ENCODE measurements at places on chromosomes 4 and X.

DNA sequence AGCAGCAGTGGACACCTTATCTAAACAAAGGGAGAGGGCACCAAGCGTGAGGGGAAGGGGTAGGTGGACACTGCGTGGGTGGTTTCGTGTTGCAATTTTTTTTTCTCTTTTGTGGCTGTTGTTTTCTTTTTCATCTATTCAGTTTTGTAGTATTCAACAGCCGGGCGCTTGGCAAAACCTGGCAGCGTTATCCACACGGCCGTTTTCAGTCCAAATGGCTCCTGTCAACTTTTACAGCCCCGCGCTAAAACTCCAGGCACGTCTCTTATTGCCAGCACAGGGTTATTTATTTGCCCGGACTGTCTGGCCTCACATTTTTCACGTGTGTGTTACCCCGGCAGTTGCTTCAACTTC is 192.2 kb downstream of the BCOR start:
- H3K4me3 ChIP-seq: no peak overlapping the region
- no peaks in the 10 kb centered on the region for H3K27me3 ChIP-seq
- H3K4me1 ChIP-seq: peaks cover 19% of the 10 kb centered on the region

DNA sequence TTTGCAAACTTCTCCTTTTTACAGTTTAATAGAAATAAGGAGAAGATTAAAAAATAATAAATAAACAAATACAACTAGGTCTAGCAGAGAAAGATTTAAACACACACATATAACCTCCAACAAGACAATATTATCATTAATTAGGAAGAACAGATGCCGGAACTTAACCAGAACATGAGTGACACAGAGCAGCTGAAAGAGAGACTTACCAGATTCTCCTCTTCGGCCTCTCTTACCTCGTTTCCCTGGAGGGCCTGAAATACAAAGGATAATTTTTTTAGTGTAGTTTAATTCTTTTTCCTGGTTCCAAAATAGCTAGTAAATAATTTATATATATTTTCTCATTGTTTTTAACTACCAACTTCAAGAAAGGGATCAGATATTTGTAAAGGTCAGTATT is 252.5 kb downstream of the COL25A1 start:
- DNase-seq: no peak
- H3K4me1 ChIP-seq: no peaks in the 10 kb centered on the region
- H3K36me3 ChIP-seq: no peaks in the 10 kb centered on the region
- no peaks in the 10 kb centered on the region for H3K27me3 ChIP-seq
- no peak overlapping the region for H3K27ac ChIP-seq
- H3K4me3 ChIP-seq: no peak overlapping the region

DNA sequence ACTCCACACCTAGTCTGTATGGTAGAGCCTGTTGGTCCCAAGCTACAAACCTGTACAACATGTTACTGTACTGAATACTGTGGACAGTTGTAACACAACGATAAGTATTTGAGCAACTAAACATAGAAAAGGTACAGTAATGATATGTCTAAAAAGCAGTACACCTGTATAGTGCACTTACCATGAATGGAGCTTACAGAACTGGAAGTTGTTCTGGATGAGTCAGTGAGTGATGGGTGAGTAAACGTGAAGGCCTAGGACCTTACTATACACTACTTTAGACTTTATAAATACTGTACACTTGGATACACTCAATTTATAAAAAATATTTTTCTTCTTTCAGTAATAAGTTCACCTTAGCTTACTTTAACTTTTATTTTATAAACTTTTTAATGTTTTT is 104.0 kb downstream of the TMA16 start:
- no peak for DNase-seq
- no peaks in the 10 kb centered on the region for H3K36me3 ChIP-seq
- no peaks in the 10 kb centered on the region for H3K4me1 ChIP-seq
- H3K4me3 ChIP-seq: no peak overlapping the region

DNA sequence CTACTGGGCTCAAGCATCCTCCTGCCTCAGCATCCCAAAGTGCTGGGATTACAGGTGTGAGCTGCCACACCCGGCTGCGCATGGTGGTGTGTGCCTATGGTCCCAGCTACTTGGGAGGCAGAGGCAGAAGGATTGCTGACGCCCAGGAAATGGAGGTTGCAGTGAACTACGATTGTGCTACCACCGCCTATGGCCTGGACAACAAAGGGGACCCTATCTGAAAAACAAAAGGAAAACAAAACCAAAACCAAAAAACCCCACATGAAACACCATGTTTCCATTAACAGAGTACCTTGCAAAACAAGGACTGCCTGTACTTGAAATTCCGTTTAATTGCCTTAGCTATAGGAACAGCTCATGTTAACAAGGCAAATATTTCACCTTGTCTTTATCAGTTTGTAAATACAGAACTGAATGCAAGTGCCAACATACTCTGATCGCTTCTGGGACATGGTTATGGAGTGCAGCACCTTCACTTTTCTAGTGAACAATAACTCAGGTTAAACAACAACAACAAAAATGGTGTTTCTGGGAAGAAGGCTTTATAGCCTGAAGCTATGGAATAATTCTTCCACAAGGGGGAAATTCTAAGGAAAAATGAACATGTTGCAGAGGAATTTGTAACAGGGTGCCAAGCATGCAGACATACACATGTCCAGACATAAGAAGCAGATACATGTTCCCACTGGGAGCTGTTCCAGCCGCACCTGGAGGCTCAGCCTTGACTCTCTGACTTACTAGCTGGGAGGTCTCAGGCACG is 73.2 kb upstream of the STS start:
- H3K27ac ChIP-seq: no peak overlapping the region
- DNase-seq: no peak
- no peaks in the 10 kb centered on the region for H3K36me3 ChIP-seq
- no peaks in the 10 kb centered on the region for H3K4me1 ChIP-seq
- no peaks in the 10 kb centered on the region for H3K27me3 ChIP-seq

GRCh38 chr4:113524096-113524495 is 237.4 kb downstream of the CAMK2D start:
- H3K4me3 ChIP-seq: no peak overlapping the region
- H3K27me3 ChIP-seq: no peaks in the 10 kb centered on the region
- DNase-seq: no peak
- no peaks in the 10 kb centered on the region for H3K4me1 ChIP-seq

DNA sequence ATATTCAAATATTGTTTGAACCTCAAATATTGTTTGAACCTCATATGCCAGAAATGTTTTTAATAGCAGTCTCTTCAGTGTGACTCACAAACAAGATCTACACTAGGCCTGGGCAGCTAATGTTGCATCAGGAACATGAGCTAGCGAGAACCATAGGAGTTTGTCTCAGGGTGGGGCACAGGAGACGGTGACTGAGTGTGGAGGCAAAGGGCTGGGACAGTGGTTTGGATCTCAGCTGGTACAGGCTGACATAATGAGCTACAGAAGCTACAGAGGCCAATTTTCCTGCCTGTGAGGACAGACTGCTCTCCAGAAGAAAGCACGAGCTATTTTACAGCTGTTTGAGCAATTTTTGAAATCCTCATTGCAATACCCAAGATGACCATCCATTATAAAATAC is 224.7 kb downstream of the CENPC start:
- H3K36me3 ChIP-seq: no peaks in the 10 kb centered on the region
- H3K4me3 ChIP-seq: no peak overlapping the region
- H3K27me3 ChIP-seq: no peaks in the 10 kb centered on the region

DNA sequence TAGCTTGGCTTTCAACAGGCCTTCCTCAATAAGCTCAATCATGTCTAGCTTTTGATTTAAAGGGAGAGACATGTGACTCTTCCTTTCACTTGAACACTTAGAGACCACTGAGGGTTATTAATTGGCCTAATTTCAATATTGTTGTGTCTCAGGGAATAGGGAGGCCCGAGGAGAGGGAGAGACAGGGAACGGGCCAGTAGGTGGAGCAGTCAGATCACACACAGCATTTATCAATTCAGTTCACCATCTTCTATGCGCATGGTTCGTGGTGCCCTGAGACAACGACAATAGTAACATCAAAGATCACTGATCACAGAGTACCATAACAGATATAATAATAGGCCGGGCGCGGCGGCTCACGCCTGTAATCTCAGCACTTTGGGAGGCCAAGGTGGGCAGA is 17.8 kb downstream of the ZNF81 start:
- no peak for DNase-seq
- H3K36me3 ChIP-seq: peaks cover 4% of the 10 kb centered on the region
- no peaks in the 10 kb centered on the region for H3K27me3 ChIP-seq
- no peak overlapping the region for H3K4me3 ChIP-seq

GRCh38 chr4:10095296-10095991 is 21.2 kb downstream of the WDR1 start:
- DNase-seq: no peak
- H3K36me3 ChIP-seq: peaks cover 100% of the 10 kb centered on the region
- H3K27me3 ChIP-seq: no peaks in the 10 kb centered on the region
- no peaks in the 10 kb centered on the region for H3K4me1 ChIP-seq

GRCh38 chr4:7655511-7656243 is 220.9 kb upstream of the PSAPL1 start:
- H3K36me3 ChIP-seq: no peaks in the 10 kb centered on the region
- H3K4me1 ChIP-seq: no peaks in the 10 kb centered on the region
- no peak overlapping the region for H3K4me3 ChIP-seq
- H3K27ac ChIP-seq: no peak overlapping the region

- no peak for DNase-seq
- H3K4me3 ChIP-seq: no peak overlapping the region
- no peak overlapping the region for H3K27ac ChIP-seq
- H3K4me1 ChIP-seq: no peaks in the 10 kb centered on the region
- H3K36me3 ChIP-seq: no peaks in the 10 kb centered on the region
- H3K27me3 ChIP-seq: no peaks in the 10 kb centered on the region
These were observed 182.7 kb downstream of the KCNIP4 start for GRCh38 chr4:21765810-21766407.

- no peak overlapping the region for H3K4me3 ChIP-seq
- peaks cover 21% of the 10 kb centered on the region for H3K36me3 ChIP-seq
- no peak for DNase-seq
- H3K4me1 ChIP-seq: peaks cover 100% of the 10 kb centered on the region
- H3K27ac ChIP-seq: peak overlapping the region; percentile 98
- no peaks in the 10 kb centered on the region for H3K27me3 ChIP-seq
These were observed 156.3 kb downstream of the CBR4 start for GRCh38 chr4:168853770-168854169.

- no peaks in the 10 kb centered on the region for H3K36me3 ChIP-seq
- no peak overlapping the region for H3K27ac ChIP-seq
- no peaks in the 10 kb centered on the region for H3K27me3 ChIP-seq
- no peak overlapping the region for H3K4me3 ChIP-seq
- DNase-seq: no peak
- no peaks in the 10 kb centered on the region for H3K4me1 ChIP-seq
These were observed 599.7 kb downstream of the ARAP2 start for GRCh38 chr4:35644591-35644990.

DNA sequence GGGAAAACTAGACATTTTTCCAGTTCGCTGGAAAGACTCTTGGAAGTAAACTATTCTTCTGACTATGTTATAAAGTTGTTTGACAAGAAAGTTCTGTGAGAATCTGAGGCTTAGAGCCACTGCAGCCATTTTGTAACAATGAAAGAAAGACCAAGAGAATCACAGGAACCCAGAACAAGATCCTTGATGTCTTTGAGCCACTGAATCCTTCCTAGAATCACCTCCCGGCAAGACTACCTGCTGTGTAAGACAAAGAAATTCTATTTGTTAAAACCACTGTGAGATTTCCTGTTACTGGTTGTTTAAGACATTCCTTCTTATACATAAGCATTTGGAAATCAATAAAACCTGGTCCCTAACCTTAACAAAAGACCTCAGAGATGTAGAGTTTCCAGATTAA is 175.7 kb upstream of the RASGEF1B start:
- H3K27ac ChIP-seq: no peak overlapping the region
- no peaks in the 10 kb centered on the region for H3K36me3 ChIP-seq
- H3K4me3 ChIP-seq: no peak overlapping the region
- H3K4me1 ChIP-seq: no peaks in the 10 kb centered on the region
- DNase-seq: no peak
- no peaks in the 10 kb centered on the region for H3K27me3 ChIP-seq

DNA sequence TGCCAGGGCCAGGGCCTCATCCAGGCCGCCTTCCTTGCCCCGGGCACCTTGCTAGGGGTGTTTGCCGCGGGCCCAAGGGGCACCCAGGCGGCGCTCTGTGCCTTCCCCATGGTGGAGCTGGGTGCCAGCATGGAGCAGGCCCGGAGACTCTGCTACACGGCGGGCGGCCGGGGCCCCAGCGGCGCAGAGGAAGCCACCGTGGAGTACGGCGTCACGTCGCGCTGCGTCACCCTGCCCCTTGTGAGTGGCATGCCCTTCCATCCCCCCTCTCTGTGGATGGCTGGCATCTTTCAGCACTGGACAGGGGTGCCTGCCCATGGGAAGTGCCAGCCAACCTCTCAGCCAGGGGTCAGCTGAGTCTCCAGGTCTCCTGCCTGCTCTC is 3.6 kb downstream of the PLXNB3 start:
- peaks cover 33% of the 10 kb centered on the region for H3K36me3 ChIP-seq
- H3K27me3 ChIP-seq: no peaks in the 10 kb centered on the region
- peaks cover 22% of the 10 kb centered on the region for H3K4me1 ChIP-seq
- no peak for DNase-seq

DNA sequence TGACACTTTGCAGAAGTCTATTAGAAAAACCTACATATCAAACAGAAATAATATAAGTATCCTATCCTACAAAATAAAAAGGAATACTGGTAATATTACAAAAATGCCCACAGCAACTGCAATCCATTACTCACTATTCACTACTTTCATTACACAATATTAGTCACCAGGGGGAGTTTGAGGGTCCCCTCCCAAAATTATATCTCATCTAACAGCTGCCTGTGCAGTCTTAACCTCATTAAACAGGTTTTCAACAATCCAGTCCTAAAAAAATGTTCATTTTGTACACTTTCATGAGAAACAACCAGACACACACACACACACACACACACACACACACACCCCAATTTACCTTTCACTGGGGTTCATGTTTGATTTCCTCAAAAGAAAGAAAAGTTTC is 2.9 kb downstream of the CLOCK start:
- no peaks in the 10 kb centered on the region for H3K27me3 ChIP-seq
- DNase-seq: no peak
- H3K27ac ChIP-seq: no peak overlapping the region
- no peak overlapping the region for H3K4me3 ChIP-seq

- no peak for DNase-seq
- no peaks in the 10 kb centered on the region for H3K36me3 ChIP-seq
- no peaks in the 10 kb centered on the region for H3K4me1 ChIP-seq
- no peak overlapping the region for H3K4me3 ChIP-seq
- peak overlapping the region; percentile 46 for H3K27ac ChIP-seq
These were observed 390.3 kb downstream of the SPRY1 start for GRCh38 chr4:123786920-123787319.

DNA sequence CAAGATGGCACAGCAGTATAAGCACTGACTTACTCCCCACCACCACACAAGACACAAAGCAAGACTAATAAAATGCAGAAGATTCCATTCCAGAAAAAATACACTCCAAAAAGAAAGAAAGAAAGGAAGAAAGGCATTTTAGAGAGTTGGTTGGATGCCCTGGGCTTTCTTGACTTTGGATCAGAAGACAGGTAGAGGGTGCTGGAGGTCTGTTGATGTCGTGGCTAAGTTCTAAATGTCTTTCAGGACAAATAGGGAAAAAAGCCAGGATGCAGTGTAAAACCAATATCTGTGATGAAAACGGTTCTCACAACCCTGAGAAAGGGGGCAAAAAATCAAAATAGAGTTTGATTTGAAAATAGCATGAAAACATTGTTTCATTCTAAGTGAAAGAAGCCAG is 555.2 kb upstream of the PRKX start:
- H3K36me3 ChIP-seq: no peaks in the 10 kb centered on the region
- no peak overlapping the region for H3K27ac ChIP-seq

All from tibial artery (tissue), 4 donors.